Amygdala (tissue), 56 donors: ENCODE measurements at places on chromosomes 2 and 18.

GRCh38 chr2:37781028-37781427 lies 109.6 kb upstream of the CDC42EP3 start:
- no peak for DNase-seq

- no peak for DNase-seq
These were observed 47.8 kb upstream of the NT5C1B start for GRCh38 chr2:18637196-18637595.

- no peak for DNase-seq
These were observed 2.3 kb downstream of the LYPD1 start for GRCh38 chr2:132667706-132668105.

DNA sequence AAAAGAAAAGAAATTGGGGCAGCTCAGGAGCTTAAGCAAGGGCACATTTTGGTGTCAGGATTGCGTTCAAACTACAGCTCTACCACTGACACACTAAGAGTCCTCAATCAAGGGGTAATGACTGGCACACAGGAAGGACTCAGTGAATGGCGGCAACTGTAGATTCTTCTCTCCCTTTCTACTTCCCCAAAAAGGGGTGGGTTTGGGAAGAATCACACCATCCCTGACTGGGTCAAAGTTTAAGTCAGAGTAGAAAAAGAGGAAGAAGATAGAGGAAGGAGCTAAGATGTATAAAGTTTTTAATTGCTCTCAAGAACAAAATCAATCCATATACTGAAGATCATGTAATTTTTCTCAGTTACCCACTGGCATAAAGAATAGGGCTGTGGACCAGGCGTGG lies 2.6 kb downstream of the NLRC4 start:
- no peak for DNase-seq

DNA sequence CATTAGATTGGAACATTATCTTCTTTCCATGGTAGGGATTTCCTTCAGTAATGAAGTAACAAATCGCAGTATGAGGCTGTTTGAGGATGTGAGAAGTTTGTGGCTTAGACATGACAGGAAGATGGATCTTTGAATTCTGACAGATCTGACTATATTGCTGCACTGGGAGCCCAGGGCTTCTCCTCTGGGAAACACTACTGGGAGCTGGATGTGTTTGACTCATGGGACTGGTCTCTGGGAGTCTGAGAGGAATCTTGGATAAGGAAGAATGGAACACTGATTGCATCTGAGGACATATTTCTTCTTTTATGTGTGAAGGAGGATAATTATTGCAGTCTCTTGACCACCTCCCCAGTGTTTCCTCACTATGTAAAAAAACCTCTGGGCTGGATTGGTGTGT lies 77.2 kb upstream of the ST6GAL2 start:
- DNase-seq, result no peak

- DNase-seq, result no peak
These were observed 314.9 kb downstream of the ERBB4 start for GRCh38 chr2:212223696-212224095.

DNA sequence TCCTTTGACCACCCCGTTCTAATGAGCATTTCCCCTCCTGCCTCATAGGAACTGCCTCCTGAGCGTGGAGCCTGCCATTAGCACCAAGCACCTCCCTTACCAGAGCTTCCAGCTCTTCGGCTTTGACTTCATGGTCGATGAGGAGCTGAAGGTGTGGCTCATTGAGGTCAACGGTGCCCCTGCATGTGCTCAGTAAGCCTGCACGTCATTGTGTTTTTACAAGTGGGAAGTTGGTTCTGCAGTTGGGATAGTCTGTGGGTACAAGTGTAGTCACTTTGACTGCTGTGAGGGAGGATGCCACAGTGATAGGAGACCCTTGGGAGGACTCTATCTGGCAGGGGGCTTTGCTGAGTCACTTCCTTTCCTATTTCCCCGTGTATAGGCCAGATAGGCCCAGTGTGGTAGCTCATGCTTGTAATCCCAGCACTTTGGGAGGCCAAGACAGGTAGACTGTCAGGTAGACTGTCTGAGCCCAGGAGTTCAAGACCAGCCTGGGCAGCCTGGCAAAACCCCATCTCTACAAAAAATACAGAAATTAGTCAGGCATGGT lies 22.0 kb upstream of the POLR1B start:
- DNase-seq, result no peak

DNA sequence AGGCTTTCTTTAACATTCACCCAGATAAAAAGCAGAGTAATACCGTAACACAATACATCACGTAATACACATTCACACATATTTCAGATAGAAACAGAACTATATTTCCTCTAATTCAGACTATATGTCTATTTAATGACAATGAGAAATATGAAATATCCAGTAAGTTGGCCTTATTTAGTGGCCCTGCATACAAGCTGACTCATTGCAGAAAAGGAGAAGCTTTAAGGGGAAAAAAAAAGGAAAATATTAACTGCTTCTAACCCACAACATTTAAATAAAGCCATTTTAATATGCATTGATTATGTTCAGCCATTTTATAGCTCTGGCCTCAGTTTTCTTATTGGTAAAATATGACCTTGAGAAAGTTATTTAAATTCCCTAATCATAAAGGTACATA lies 94.8 kb downstream of the PPP1R1C start:
- no peak for DNase-seq

DNA sequence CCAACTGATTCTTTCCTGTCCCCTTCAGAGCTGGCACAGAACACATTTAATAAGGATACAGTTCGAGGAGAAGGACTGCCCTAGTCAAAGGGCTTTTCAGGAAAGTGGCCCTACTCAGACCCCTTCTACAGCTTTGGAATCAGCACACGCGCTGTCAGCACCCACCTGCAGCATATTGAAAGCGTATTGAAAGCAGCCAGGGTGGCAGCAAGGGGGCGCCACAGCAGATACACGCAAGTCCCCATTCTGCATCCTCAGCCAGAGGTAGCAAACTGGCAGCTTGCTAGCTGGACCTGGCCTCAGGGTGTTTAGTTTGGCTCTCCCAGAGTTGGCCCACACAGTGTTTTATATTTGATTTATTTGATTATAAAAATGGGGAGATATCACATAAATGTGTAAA lies 101.0 kb upstream of the NT5C1B start:
- no peak for DNase-seq

GRCh38 chr18:46484971-46485370 lies 172.0 kb downstream of the LOXHD1 start:
- DNase-seq, result no peak

GRCh38 chr2:178114462-178114861 lies 2.2 kb downstream of the RBM45 start:
- DNase-seq, result no peak

DNA sequence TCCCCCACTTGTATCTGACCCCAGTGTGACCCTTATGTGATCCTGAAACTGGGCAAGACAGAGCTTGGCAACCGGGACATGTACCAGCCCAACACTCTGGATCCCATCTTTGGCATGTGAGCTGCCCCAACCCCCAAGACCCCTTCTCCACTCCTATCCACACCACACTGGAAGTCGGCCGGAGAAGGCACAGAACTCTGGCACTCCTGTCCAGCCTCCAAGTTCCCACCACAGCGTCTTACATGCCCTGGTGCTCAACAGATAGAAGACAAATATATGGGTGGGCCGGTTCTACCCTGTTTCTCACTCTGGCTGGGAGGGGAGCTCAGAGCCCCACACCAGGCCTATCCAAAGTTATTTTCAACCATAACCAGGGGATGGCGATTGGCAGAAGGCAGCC lies 40.8 kb downstream of the LMAN2L start:
- no peak for DNase-seq

DNA sequence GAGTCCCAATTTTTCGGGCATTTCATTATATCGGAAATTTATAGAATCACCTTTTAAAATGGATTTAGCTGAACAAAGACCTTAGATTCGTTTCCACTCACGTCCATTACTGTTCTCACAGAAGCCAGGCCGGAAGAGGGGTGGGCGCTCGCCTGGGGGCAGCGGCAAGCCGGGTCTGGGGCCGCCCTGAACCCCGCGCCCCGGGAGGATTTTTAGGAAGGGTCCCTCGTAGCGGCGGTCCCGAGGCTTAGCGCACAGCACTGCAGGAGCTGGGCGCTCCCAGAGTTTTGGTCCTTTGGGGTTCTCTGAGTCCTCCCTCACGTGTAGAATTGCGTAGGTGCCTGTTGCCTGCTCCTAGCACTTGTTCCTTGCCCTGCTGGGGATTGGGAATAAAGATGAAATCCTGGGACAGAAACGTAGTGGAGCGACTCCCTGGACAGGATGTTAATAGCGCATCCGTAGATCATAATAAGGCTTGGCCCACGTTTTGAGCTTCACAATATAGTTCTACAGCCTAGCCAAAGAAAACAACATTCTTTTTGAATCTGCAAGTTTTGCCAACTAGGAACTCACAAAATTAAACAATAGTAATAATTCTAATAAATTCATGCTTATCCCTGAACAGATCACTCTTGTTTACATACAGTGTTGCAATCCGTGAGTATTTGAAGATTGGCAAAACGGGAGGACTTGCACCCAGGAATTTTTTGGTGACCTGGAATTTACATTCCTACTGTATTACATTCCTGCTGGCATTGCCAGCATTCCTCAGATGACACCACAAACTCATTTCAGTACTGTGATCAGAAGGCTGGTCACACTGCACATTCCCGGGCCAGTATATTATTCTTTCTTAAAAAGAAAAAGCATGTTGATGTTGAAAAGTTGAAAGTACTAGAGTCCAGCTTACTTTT lies 875 bp downstream of the C18orf63 start:
- no peak for DNase-seq

DNA sequence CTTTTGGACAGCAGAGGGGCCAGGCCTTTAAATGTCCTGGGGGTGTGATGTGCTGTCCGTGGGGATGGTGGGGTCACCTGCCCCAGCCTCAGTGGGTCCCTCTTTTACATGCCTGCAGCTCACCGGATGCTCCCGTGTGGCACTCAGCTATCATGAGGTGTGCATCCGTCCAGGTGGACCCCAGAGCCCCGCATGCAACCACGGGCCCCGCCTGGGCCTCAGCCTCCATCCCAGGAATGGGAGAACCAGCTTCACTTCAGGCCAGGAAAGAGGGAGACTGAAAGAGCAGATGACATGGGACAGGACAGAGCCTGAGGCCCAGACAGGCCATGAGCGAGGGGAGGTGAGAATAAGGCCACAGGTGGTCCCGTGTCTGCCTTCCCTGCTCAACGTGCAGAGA lies 37.5 kb downstream of the RAMP1 start:
- DNase-seq, result no peak
